ENCODE measurements at places on chromosomes 4 and X.

DNA sequence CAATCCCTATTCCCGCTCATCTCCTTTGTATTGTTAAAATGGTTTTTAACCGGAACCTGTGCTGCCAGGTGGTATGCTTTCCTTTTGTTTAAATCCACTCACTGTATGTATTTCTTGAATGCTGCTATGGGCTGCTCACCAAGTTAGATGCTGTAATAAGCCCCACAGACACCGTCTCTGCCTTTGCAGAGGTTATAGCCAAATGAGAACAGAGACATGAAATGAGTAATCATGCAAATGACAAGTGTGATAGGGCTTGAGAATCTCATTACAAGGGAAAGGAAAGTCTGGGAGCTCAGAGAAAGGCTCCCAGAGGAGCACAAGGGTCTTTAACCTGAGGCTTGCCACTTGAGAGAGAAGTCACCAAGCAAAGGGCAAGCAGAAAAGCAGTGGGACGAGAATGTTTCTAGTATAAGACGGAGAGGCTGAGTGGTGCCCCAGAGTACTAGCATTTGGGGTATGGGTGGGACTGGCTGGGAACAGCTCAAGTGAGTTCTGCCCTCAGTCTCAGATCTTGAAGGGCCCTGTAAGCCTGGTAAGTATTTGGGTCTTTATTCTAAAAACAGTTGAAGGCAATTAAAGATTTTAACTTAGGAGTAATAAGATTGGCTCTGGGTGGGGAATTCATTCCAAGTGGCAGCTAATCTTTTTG, 110.8 kb upstream of the H2AZ1 start:
- no peak for DNase-seq

GRCh38 chr4:24482871-24483270, 101.5 kb downstream of the DHX15 start:
- no peak for DNase-seq

GRCh38 chrX:21744060-21744459, 13.9 kb downstream of the SMPX start:
- no peak for DNase-seq

DNA sequence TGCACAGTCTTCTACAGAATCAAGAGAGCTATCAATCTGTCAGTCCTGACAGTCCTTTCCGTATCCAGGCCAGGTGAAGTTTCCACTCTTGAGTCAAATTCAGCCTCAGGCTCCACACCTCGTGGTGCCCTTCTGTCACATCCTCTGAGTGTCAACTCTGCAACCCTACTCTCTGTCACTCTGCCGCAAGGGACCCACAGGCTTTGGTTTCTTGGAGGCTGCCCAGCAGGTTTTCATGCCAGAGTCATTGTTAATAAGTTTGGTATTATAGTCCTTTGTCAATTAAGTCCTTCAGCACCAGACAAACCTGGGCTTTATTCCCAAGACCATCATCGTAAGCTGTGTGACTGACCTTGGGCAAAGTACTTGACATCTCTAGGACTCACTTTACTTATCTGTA, 83.4 kb upstream of the KLHL13 start:
- DNase-seq = no peak

DNA sequence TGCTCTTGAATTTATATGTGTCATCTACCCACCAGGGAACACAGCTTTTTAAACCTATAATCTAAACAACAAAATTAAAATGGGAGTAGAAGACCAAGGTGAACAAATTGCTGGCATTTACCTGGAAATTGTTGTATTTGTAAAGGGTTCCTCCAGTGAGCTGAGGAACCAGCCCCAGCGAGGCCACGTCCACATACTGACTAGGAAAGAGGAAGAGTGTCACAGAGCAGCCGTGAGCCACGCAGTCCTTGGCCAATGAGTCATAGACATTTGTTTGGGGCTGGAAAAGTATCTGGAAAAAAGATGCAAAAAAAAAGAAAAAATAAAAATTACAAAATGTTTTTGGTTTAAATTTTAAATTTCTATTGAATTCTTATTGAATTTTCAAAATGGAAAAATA, 58.7 kb downstream of the METTL14 start:
- no peak for DNase-seq

DNA sequence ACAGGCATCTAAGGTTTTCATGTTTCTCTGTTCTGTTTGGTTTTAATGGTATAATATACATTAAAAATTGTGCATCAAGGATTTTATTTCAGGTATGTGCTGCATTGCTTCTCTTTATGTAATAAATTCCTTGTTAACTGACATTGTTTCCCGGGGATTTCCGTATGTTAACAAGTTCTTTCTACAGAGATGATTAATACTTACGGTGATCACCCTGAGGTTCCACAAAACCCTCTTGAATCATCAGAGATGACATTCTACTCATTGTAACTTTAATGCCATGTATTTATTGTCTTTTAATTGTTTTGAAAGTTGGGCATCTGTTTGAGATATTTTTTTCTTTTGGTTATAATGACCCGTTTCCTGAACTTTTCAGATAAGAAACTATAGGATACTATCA, 37.5 kb downstream of the ARHGAP10 start:
- DNase-seq = no peak

DNA sequence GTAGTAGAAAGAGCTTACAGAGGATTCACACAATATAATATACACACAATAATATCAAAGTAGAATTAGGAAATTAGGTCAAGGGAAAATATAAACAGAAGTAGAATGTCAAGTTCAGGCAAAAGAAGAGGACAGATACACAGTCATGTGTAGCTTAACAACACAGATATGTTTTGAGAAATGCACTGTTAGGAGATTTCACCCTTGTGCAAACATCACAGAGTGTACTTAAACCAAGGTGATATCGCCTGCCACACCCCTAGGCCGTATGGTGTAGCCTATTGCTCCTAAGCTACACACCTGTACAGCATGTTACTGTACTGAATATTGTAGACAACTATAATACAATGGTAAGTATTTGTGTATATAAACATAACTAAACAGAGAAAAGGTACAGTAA, 110.0 kb upstream of the EDNRA start:
- DNase-seq = no peak

DNA sequence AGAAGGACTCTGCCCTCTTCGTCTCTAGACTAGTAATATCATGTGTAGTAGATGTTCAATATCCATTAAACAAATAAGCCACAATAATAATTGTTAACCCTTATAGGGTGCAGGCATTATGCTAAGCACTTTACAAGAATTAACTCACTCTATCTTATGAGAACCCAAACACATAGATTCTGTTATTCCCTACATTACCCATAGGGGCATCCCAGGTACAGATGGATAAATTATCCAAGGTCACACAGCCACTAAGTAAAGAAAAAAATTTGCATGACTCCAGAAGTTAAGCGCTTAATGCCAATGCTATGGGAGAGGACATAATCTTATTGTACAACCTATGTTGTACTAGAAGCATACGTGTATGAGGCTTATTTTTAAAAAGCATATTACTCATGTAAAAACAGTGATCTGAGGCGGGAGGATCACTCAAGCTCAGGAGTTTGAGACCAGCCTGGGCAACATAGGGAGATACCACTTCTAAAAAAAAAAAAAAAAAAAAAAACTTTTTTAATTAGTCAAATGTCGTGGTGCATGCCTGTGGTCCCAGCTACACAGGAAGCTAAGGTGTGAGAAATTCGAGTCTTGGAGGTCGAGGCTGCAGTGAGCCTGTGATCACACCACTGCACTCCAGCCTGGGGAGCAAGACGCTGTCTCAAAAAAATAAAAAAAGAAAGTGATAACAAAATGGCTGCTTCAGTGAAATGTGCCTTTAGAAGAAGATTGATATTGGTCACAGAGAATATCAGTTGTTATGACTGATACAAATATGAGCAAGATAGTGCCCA, 13.6 kb downstream of the LDB2 start:
- DNase-seq = no peak

GRCh38 chr4:161419822-161420221, 744.0 kb downstream of the FSTL5 start:
- peak; percentile 55 for DNase-seq

DNA sequence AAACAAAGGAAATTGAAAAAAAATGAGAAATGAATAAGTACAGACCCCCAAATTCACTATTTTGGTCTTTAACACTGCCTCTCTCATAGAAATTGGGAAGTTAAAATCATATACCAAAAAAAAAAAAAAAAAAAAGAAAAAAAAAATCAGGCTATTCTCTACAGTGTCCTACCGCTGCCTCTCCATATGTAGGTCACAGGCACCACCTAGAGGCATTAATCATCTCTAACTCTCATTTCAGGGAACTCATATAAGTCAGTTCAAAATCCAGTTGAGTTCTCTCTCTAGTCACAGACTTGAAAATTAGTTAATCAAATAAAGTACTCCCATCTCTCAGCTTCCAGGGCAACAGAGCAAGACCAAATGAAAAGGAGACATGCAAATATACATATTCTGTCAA, 47.9 kb downstream of the COX18 start:
- DNase-seq = peak; percentile 27

- DNase-seq = no peak
These were observed 341.6 kb downstream of the FSTL5 start for GRCh38 chr4:161822174-161822573.

Measured in BE2C (cell line).